ENCODE measurements at places on chromosomes 7 and 10.

DNA sequence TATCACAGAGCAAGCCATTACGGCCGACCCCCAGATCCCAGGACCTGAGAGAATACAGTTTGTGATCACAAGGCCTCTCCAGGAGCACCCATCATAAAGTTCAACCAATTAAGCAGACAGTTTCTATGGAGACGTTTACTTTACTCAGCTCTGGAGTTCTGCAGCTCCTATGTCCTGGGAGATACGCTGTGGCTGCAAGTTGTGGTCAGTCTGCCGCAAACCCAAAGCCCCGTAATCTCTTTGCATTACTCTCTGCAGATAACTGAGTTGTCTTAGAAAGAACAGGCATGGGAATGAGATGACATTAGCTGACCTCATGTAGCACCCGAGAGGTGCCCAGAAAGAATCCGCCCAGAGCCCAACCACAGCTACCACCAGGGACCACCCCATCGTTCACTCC, 305.1 kb downstream of the FGFR2 start:
- no peak for DNase-seq

GRCh38 chr7:158312789-158313188, 274.8 kb downstream of the PTPRN2 start:
- DNase-seq = no peak

GRCh38 chr7:22269963-22270362, 87.0 kb downstream of the RAPGEF5 start:
- no peak for DNase-seq

GRCh38 chr7:4842319-4843064, 19.3 kb downstream of the PAPOLB start:
- no peak for DNase-seq

- DNase-seq = no peak
Observed at GRCh38 chr10:70586348-70586930, 16.1 kb downstream of the PRF1 start.

DNA sequence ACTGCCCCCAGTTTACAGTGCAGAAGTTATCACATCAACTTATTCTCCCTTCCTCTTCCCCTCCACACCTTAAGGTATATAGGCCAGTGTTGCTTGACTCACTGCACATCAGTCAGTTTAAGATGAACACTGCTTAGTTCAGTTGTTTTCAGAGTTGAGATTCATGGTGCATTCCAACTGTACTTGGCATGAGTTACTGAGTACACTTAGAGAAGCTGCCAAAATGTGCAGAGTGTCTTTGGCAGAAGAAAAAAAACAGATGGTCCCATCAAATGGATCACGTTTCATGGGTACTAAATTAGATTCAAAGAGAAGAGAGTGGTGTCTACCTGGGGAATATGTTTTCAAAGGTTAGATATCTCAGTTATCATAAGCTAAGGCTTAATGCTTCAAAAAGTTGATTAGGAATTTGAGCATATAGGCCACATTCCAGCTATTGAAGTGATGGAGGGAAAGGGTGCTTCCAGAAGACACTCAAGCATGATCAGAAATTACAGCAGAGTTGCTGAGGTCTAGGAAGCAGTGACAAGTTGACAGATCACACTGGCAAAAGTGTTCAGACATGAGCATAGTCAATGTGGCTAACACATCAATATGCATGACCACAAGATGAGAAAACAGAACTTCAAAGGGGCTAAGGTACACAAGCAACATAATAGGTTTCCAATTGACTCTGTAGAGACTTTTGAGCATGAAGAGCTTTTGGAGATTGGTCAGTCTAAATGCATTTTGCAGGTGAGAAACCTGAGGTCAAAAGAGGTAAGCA, 579.2 kb upstream of the CELF2 start:
- no peak for DNase-seq

GRCh38 chr10:3820255-3820654, 35.2 kb upstream of the KLF6 start:
- no peak for DNase-seq

- no peak for DNase-seq
Observed at GRCh38 chr7:32890010-32890792, 1.4 kb downstream of the KBTBD2 start.

DNA sequence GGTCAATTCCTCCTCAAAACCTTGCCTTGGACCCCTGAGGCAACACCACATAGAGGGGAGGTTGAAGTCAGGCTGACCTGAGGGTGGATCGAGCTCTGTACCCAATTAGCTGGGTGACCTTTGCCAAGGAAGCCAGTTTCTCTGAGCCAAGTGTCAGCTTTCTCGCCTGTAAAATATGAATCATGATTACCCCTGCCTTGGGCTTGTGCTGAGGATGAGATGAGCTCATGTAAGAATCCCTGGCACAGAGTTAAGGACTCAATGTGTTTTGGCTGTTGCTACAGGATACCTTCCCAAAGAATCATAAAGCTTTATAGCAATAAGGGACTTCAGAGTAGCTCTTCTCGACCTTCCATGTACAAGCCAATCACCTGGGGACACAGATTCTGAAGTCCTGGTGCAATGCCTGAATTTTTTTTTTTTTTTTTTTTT, 43.5 kb upstream of the CACUL1 start:
- no peak for DNase-seq

DNA sequence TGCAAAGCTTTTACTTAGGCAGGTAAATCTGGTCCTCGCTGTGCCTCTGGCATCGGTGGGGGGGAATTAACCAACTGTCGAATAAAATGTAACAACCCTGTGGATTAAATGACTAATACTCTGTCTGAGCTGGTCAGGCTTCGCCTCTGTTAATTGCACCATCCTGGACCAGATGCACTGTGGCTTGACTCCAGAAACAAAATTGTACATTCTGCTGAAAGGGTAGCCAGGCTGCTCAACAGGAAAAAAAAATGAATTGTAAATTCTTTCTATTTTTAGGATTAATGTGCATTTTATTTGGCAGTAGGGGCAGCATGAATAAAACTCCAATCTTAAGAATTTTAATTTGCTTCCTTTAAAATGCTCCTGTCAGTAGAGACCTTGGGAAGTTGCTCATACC, 389.4 kb downstream of the SORCS1 start:
- DNase-seq = no peak

GRCh38 chr7:95435422-95435780, 573 bp upstream of the PON2 start:
- no peak for DNase-seq

DNA sequence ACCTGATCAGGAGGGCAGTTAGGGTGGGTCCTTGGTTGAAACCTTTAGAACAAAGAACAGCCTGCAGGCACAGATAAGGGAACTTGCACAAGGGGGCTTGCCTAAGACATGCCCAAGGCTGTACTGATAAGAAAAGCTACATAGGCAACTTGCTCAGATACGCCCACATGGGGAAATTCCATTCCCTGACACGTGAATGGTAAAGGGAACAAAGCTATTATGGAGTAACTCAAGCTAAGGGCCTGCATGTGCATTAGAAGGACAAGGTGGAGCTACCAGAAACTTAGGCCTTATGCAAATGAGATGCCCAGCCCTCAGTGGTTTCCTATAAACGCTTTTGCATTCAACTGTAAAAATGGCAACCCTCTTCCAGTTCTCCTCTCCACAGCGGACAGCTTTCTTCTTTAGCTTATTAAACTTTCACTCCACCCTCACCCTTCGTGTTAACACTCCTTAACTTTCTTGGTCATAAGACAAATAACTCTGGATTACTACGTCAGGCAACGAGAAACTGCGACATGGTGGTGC, 1192.1 kb upstream of the CELF2 start:
- DNase-seq = no peak

- no peak for DNase-seq
Observed at GRCh38 chr10:113754125-113754524, 2.6 kb downstream of the PLEKHS1 start.

DNA sequence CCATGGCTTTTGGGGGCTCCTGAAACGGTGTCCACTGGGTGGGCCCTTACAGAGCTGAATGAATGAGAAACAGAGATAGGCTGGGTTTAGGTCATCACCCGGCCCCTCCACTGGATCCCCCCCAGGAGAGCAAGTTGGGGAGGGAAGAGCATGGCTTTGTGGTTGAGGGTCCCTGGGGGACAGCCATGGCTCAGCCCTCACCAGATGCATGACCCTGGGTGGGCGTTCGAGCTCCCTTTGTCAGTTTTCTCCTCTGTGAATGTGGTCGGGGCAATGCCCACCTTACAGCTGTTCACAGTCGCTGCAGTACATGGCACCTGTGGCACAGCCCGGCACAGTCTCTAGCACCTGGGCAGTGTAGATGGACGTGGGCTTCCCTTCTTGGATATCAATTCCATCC, 40.6 kb upstream of the CXCL12 start:
- no peak for DNase-seq

GRCh38 chr7:5694221-5694754, 87.2 kb downstream of the RNF216 start:
- DNase-seq = no peak

GRCh38 chr7:92904244-92905131, 68.1 kb upstream of the CDK6 start:
- DNase-seq = peak; percentile 58

GRCh38 chr10:84862551-84862950, 534.2 kb downstream of the CCSER2 start:
- DNase-seq = no peak

DNA sequence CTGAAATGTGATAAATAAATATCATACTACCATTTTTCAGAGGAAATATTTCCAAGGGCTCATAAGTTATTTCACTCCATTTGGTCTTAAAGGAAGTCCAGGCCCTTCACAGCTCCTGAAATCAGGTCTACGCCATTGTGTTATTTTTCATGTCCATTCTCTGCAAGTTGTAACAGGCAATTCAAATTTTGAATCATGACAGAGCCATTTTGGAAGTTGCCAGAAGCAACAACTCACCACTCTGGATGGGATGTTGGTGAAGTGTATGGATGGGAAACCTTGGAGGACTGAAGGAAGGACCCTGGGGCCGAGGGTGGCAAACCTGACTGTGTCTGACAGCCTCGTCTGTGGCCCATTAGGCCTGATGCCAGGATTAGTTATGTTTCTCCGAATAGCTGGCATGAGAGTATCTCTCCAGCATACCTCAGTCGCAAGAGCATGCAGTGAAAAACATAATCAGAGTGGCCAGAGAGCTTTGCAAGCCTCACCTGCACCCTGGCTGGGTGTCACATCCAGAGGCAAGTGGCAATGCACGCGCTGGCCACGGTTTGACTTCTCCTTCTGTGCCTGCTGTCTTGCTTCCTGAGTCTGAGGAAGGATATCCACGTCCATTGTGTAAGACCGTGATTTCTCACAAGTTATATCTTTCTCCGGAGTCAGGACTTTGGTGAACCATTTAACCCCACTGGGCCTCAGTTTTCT, 87.1 kb downstream of the NRP1 start:
- no peak for DNase-seq

DNA sequence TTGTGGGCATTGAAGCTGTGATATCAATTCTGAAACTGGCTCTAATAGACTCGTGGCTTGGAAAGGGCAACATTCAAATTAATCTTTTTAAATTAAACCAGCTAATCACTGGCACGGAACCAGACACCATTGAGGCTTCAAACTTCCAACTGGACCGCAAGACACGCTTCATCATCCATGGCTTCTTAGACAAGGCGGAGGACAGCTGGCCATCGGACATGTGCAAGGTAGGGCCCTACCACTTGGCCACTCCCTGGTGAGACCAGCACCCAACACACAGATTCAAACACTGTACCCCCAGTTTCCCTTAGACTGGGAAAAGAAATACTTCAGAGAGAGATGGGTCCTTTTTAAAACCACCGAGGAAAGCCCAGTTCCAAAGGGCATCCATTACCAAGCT, 5.1 kb downstream of the PNLIPRP2 start:
- no peak for DNase-seq

- no peak for DNase-seq
Observed at GRCh38 chr10:48231178-48231577, 43.3 kb downstream of the FRMPD2 start.

- DNase-seq = no peak
Observed at GRCh38 chr10:110398419-110399105, 93.8 kb upstream of the SMNDC1 start.

- DNase-seq = no peak
Observed at GRCh38 chr7:70334871-70335270, 736.6 kb downstream of the AUTS2 start.

- DNase-seq = no peak
Observed at GRCh38 chr7:84226759-84227158, 32.2 kb upstream of the SEMA3A start.

DNA sequence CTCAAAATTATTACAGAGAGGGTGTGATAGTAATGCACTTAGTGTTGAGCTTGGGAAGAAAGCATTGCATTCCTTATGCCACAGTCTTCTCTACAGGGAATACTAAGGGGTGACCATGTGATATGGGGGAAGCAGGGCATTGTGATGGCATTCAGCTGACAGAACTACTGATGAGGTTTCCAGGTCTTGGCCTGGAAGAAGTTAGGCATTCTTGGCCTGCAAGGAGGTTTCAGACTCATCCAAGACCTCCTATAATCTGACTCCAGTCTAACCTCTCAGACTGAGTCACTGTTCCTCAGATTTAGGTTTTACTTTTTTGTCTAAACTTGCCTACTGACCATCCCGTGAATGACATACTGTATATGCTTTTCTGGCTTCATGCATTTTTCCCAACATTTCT, 7.9 kb downstream of the STMP1 start:
- DNase-seq = no peak

- no peak for DNase-seq
Observed at GRCh38 chr7:147579148-147579547, 1011.4 kb upstream of the C7orf33 start.

GRCh38 chr7:157502701-157503111, 165.9 kb downstream of the DNAJB6 start:
- peak; percentile 19 for DNase-seq

DNA sequence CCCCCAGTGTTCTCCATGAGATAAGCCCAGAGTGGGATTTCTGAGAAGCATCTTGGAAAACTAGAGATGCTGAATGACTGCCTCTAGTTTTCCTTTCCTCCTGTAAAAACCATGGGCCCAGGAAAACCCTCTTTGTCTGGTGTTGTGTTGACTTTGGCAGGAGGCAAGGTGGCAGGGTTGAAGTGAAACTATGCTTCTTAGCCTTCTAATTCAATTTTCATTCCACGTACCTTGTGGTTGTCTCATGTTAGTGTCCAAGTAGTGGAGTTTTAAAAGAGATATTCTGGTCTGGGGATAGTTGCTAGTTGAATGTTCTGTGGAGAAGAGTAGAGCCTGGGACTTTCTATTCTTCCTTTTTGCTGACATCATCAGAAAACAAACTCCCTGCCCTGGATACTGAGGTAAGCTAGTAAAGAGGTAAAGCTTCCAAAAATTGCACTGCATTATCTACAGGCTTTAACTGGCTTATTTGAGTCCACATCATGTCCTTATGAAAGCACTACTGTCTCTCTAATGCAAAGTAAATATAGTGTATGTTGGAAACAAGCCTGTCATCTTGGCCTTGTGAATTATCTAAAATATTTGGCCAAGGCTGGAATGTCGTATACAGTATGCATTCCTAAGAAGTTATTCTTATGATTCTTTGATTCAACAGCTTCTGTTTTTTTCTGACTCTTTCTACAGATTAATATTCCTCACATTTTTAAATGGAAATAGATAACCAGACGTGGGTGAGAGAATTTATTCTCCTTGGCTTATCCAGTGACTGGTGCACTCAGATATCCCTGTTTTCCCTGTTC, at the start of gene OR2F2:
Gene OR2F2, plus strand, starts transcription at position 708 of the 800 bp plus-strand sequence. Its CDS starts 0 bp downstream, at position 708.
- DNase-seq = no peak

DNA sequence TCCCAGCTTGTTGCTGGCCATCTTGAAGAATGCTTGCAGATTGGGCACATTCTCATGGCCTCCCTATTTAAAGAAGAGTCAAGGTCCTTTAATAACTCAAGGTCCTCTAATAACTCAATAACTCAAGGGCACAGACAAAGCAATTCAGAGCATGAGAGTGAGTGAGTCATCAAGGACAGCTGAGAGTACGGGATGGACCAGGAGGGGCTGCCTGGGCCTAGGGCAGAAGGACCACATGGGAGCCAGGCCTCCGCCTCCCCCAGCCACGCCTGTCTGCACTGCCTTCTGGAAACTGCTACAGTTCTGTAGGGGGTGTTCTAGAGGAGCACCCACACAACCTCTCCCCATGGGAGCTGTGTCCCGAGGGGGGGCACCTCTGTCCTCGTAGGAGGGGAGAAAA, 48.9 kb downstream of the ZNF503 start:
- no peak for DNase-seq
